ENCODE measurements at places on chromosomes 16 and 17.

- no peak for DNase-seq
Measured at GRCh38 chr17:74953134-74953687, 17.5 kb downstream of the OTOP3 start.

- DNase-seq = peak; percentile 20
Measured at GRCh38 chr16:84144209-84144858, 643 bp downstream of the HSDL1 start.

DNA sequence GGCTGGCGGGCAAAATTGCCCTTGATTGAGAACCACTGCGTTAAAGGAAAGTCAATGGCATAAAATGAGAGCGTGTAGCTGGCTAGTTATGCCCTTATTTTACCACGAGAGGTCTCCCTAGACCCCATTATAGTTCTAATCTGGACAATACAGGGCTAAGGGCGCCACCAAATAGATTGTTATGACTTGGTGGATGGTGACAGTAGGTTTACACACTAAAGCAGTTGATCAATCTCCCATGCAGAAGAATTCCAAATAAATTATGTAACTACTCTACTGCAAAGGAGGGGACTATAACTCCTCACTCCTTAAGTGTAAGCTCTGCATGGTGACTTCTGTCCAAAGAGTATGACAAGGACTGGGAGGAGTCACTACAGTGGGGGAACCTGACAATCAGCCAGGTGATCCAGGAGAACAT, 20.4 kb upstream of the YPEL2 start:
- no peak for DNase-seq

GRCh38 chr16:56610609-56611111, 2.3 kb downstream of the MT2A start:
- no peak for DNase-seq

GRCh38 chr17:1607971-1608320, 20.7 kb downstream of the SLC43A2 start:
- no peak for DNase-seq

- DNase-seq = no peak
Measured at GRCh38 chr17:35870906-35871819, 2.5 kb upstream of the HEATR9 start.

GRCh38 chr17:47697906-47698711, 4.1 kb downstream of the TBKBP1 start:
- DNase-seq = no peak

DNA sequence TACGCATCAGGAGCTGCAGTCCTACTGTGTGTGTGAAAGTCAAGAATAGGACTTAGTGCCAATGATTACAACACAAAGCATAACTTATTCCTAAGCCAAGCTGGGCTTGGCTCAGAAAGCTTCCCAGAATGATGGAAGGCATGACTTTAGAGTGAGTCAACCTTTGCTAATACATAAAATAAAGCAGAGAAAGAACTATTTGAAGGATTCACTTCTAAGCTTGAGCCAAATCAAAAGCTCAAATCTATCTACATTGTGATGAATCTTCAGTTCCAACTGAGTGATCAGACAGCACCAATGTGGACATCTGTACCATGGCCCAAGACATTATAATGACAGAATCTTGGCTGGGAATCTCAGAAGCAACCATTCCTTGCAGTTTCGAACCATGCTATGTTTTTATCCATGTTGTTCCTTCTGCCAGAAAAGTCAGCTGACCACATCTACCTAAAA, 41.4 kb downstream of the SMG6 start:
- DNase-seq = peak; percentile 59

DNA sequence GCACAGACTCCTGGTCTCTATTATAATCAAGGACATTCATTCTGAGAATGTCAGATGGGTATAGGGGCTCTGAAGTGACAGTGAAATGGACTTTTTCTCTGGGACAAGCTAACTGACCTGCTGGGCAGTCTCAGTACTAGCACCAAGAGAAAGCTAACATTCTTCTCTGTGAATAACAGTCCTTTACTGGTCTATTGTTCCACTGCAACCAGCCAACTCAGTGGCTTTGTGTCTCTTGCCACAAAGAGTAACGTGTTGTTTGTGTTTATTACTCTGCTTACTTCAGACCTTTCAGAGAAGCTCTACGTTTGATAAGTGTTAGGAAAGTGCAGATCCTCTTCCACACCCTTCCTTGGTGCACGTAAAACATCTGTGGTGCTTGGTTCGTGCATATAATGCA, 61.5 kb upstream of the BCAR1 start:
- DNase-seq = no peak

DNA sequence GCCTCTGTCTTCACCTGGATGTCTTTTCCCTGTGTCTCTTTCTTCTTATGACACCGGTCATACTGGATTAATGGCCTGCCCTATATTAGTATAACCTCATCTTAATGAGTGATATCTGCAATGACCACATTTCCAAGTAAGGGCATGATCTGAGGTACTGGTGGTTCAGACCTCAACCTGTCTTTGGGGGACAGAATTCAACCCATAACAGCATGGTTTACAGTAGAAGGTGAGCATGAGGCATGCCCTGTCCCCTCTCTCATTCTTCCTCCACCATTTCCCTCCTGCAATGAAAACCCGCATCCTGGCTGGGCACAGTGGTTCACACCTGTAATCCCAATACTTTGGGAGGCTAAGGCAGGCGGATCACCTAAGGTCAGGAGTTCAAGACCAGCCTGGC, 2.8 kb upstream of the RAB37 start:
- no peak for DNase-seq

- DNase-seq = no peak
Measured at GRCh38 chr17:31753011-31753410, 106.0 kb downstream of the COPRS start.

DNA sequence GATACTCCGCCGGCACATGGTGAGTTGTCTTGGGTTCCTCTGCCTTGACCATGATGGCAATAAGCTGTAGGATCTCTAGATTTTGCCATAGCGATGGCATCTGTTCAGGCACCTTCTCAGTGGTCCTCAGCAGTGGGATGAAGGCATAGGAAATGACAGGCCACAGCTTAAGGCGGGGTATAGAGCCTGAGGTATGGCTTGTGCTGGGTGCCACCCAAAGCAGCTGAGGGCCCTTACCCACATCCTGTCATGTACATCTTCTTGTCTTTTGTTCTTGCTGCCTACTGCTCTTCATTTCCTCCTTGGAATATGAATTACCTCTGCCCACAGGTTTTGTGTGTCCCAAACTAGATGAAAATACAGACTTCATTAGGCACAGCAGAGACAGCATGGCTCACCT, 29.5 kb downstream of the KAT7 start:
- no peak for DNase-seq

- DNase-seq = no peak
Measured at GRCh38 chr16:84286578-84287240, 8.0 kb upstream of the WFDC1 start.

GRCh38 chr16:54128629-54129234, 157.9 kb downstream of the IRX3 start:
- DNase-seq = no peak

GRCh38 chr17:79169366-79169765, 94.7 kb downstream of the ENGASE start:
- DNase-seq = no peak

Data from foreskin keratinocyte (primary cell).